Hepatocyte (in vitro differentiated cells): ENCODE measurements at places on chromosomes 11 and 22. TPM values are rescaled to one million over a fixed set of nuclear protein-coding genes. Genes with fewer than 3 reads are reported as not detected.

OR5J2 gene
- polyA plus RNA-seq: not detected in 2 replicates

MYO7A gene
- 10.1 and 12.6 TPM in 2 replicates for polyA plus RNA-seq

EFEMP2 gene
- 197 and 230 TPM in 2 replicates for polyA plus RNA-seq

FOLR2 gene
- polyA plus RNA-seq: 1.2 and 5.5 TPM in 2 replicates

OR2AT4 gene
- not detected in 2 replicates for polyA plus RNA-seq

C22orf15 gene
- 0.35 and 0.37 TPM in 2 replicates for polyA plus RNA-seq

OR10D3 gene
- not detected in 2 replicates for polyA plus RNA-seq

MMP3 gene
- polyA plus RNA-seq: 0.61 and 0.93 TPM in 2 replicates
